Left lung (tissue), 14 donors: ENCODE measurements at places on chromosomes 11 and 22. TPM values are rescaled to one million over a fixed set of nuclear protein-coding genes. Genes with fewer than 3 reads are reported as not detected.

MFRP gene
- total RNA-seq: not detected

RIBC2 gene
- 4.3 TPM for total RNA-seq

NCF4 gene
- total RNA-seq: 68.1 TPM

FOLR3 gene
- 15.6 TPM for total RNA-seq

RBMXL2 gene
- not detected for total RNA-seq

CBX7 gene
- 17.1 TPM for total RNA-seq

VWA5A gene
- 43.5 TPM for total RNA-seq

LDLRAD3 gene
- 7.1 TPM for total RNA-seq

ZC3H12C gene
- 15.1 TPM for total RNA-seq

ACRV1 gene
- not detected for total RNA-seq

OR2AT4 gene
- not detected for total RNA-seq

ACR gene
- total RNA-seq: 1.4 TPM

RAG1 gene
- total RNA-seq: 0.50 TPM

MALAT1 gene
- total RNA-seq: 12,400 TPM

GGT1 gene
- 96.4 TPM for total RNA-seq

PARVA gene
- 85.1 TPM for total RNA-seq

SEPTIN3 gene
- 2.0 TPM for total RNA-seq

IGSF22 gene
- total RNA-seq: 0.52 TPM

SYCE3 gene
- total RNA-seq: not detected

RASD2 gene
- total RNA-seq: 1.3 TPM

MYBPC3 gene
- total RNA-seq: 2.0 TPM

GRIK4 gene
- total RNA-seq: 3.5 TPM

OR5M3 gene
- total RNA-seq: not detected

DNAJB7 gene
- not detected for total RNA-seq

PAMR1 gene
- total RNA-seq: 14.4 TPM

USH1C gene
- total RNA-seq: 0.63 TPM

PRR33 gene
- total RNA-seq: not detected

KIF18A gene
- total RNA-seq: 5.0 TPM

FGF3 gene
- total RNA-seq: not detected

MS4A8 gene
- total RNA-seq: not detected

CCDC116 gene
- total RNA-seq: 0.26 TPM

CHRM1 gene
- total RNA-seq: 1.2 TPM

JRKL gene
- 13.0 TPM for total RNA-seq

OR10G4 gene
- not detected for total RNA-seq

NKAPD1 gene
- 14.7 TPM for total RNA-seq

GGT5 gene
- 25.6 TPM for total RNA-seq

DUSP8 gene
- 21.8 TPM for total RNA-seq

USP2 gene
- total RNA-seq: 2.6 TPM
